ENCODE measurements at places on chromosomes 13 and 19. TPM values are rescaled to one million over a fixed set of nuclear protein-coding genes. Genes with fewer than 3 reads are reported as not detected.
A peak's percentile ranks its signal among the peaks of the same experiment; 100 is the strongest.

The PRR22 gene
- 3.1 TPM for total RNA-seq

The VPS36 gene
- total RNA-seq = 31.0 TPM

The ELSPBP1 gene
- not detected for total RNA-seq

The CABP5 gene
- not detected for total RNA-seq

The OR7C1 gene
- not detected for total RNA-seq

The DMKN gene
- total RNA-seq = not detected

The WTIP gene
- 0.17 TPM for total RNA-seq

The ZNF675 gene
- total RNA-seq = 15.6 TPM

The TMEM221 gene
- total RNA-seq = not detected

- DNase-seq = peak; percentile 65
These were observed 15.6 kb upstream of the NANOS3 start for GRCh38 chr19:13861392-13861713.

DNA sequence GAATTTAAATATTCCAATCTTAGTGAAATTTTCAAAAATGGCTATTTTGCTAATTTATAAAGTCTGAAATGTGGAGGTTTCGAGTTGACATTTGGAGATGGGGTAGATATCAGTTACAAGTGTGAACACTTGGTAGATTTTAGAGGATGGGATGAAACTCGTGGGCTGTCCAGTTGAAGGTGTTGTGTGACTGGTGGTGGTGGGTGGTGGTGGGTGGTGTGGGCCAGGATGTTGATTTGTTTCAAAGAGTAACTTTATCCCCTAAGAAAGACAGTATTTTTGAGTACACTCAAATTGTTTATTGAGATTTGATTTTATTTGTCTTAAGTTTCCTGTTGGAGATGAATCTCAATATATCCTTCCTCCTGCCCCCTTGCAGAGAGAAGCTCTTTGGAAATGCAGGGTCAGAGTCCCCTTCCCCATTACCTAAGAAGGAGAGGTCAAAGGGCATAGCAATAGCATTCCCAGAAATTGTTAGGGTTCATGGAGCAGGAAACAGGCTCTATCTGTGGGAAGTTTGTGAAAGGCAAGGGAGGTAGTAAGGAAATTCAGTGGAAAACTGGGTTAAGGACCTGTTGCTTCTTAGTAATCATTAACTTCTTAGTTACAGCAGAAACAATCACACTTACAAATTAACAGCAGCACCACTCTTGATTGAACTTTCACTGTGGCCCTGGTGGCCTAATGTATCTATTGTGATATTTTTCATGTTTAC, 133.6 kb upstream of the RNF113B start:
- DNase-seq = no peak

GRCh38 chr19:2618611-2619010, 83.9 kb downstream of the GNG7 start:
- peak; percentile 84 for DNase-seq

DNA sequence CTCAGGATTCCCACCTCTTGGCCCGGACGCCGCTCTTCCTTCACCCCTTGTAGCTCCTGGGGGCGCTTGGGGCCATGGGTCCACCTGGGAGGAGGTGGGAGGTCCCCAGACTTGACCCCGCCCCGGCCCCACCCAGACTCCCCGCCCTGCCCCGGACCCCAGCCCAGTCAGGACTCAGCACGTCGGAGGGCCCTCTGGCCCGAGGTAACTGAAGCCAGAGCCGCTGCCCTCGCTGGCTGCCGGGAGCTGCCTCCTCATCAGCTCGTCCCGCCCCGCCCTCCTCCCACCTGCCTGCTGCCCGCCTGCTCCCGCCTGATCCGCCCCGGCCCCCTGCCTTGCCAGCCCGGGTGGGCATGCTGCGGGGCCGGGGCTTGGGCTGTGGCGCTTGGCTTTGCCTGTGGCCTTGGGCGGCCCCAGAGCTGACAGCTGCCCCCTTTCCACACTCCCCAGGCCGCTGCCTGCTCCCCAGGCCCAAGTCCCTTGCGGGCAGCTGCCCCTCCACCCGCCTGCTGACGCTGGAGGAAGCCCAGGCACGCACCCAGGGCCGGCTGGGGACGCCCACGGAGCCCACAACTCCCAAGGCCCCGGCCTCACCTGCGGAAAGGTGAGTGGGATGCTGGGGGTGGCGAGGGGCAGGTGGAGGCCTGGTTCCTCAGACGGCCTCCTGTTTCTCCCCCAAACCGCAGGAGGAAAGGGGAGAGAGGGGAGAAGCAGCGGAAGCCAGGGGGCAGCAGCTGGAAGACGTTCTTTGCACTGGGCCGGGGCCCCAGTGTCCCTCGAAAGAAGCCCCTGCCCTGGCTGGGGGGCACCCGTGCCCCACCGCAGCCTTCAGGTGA, 9.4 kb downstream of the ARHGAP33 start:
- DNase-seq = no peak

- DNase-seq = no peak
These were observed 139.4 kb downstream of the HS6ST3 start for GRCh38 chr13:96229356-96229755.

GRCh38 chr13:36329361-36329760, 16.8 kb downstream of the SPART start:
- no peak for DNase-seq

- DNase-seq = no peak
These were observed 256.8 kb downstream of the RBM26 start for GRCh38 chr13:79149210-79149609.

DNA sequence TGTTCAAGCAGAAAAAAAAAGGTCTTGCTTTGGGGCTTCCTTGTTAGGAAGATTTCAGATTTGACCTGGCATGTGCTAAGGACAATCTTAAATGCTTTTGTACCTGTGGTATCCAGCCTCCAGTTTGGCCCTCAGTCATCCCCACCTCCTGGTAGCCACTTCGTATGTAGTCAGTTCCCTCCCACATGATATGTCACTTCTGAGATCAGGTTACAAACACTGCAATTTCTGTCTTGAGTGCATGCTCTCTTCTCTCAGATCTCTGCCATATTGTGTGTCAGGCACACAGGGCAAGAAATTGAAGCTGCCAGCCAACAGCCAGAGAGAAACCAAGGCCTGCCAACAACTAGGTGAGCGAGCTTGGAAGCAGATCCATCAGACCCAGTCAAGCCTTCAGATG, 60.3 kb upstream of the STARD13 start:
- DNase-seq = no peak

GRCh38 chr13:95343944-95344343, 42.7 kb upstream of the ABCC4 start:
- no peak for DNase-seq

DNA sequence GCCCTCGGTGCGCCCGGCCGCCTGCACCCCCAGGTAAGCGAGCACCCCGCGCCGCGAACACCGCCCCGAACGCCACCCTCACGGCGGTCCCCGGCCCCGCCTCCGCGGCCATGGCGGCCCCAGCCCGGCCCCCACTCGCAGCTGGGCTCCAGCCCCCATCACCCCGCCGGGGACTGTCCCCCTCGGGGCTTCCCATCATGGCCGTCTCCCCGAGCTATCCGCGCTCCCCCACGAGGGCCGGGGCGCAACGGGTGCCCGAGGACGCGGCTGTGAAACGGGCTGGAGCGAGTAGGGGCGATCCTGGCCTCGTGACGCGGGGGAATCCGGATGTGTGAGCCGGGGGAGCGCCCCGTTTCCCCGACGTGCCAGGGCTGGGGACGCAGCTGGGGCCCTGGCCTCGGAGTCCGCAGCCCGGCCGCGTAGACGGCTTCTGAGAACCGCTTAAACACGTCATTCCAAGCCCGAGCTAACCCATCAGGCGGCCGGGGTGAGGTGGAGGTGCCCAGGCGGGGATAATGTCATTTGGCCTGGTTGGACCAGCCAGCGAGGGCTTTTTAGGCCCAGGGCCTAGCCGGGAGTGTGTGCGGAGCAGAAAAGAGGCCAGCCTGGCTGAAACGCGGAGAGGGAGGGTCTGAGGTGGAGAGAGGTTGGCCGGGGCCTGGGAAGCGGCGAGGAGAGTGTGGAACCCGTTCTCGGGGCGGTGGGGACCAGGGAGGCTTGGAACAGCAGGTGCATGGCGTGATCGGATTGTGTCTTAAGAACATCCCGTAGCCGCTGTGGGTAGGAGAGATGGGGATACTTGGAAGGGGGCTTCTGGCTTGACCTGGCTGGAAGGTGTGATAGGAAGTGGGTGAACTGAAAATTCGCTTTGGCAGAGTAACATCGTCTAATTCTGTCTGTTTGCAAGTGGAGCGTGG, 550 bp downstream of the CERS4 start:
- peak; percentile 84 for DNase-seq

GRCh38 chr19:28377077-28377476, 835.9 kb downstream of the UQCRFS1 start:
- no peak for DNase-seq

- DNase-seq = no peak
These were observed 180.7 kb downstream of the STK24 start for GRCh38 chr13:98396071-98396710.

DNA sequence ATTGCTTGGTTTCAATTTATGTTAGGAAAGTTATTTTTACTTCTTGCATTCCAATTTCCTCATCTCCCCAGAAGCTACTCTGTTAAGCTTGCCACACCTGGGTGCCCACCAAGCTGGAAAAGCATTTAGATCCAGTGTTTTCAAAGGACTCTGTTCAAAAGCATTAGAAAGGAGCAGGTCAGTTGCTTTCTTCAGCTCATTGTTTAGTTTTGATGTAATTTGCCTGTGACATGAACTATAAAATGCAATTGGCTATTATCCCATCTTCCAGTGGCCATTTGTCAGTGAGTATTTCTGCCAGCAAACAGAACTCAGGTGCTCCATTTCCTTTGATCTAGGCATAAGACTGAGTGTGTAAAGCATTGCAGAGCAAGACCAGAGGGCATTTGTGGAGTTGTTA, 46.7 kb upstream of the RNF113B start:
- DNase-seq = no peak

DNA sequence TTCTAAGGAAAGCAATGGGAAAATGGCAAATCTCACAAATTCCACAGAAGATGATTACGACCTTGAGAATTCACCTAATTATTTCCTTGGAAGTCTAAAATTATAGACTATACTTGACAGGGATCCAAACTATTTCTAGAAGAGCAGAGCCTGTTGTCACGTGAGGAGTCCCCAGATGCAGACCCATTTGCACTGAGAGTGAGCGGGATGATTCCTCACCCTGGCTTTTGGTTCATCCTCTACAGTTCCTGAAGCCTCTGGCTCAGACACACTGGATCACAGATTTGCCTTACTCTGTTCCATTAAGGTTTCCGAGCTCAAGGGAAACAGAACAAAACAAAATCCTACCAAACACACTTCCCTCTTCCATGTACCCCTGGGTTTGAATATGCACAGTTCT, 23.0 kb upstream of the CYSLTR2 start:
- DNase-seq = no peak

- DNase-seq = no peak
These were observed 16.0 kb downstream of the CAMSAP3 start for GRCh38 chr19:7611541-7612279.

DNA sequence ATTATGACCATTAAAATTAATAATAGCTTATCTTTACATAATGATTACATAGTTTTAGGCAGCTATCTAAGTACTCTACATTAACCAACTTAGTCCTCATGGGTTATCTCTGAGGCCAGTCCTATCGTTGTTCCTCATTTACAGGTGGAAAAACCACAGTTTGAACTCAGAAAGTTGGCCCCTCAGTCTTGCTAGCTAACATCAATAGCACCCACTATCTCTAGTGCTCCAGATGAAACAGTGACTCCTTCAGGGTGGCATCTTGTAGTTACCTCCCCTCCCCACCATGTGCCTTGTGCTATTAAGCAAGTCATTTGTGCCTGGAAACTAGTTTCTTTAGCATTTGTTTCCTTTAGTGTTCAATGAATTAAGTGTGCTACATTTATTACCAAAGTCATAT, 1086.7 kb downstream of the EFNB2 start:
- no peak for DNase-seq

DNA sequence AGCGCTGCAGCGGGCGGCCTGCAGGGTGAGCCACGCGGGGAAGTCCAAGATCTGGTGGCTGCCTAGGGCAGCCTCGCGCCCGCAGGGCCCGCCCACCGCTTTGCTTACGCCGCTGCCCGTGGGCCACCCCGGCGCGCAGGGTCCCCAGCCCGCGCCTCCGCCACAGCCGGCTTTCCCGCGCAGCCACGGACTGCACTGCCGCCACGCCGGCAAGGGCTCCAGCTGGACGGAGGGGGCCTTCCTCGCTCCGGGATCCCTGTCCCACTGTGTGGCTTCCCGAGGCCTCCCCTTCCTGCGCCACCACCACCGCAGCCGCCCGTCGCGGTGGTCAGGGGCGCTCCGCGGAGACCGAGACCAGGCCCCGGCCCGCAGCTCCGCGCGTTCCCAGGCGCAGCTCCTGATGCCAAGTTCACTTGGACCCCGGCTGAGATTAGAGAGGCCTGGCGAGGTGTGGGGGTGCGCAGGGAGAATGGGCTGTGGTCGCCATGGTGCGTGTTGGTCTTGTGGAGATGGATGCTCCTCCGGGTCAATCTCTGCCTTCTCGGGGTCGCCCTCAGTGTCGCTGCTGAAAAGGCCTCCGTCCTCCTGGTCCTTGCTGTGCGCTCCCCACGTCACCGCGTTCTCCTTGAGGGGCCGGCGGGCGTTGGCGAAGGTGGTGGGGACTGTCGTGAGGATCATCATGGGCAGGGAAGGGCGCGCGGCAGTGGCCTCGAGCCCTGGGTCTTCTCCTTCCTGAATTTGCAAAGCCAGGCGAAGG, 17.9 kb upstream of the RNF17 start:
- DNase-seq = no peak

Data from CD4-positive, alpha-beta T cell (primary cell).